Natural killer cell treated with Interleukin-12 subunit alpha and Interleukin-12 subunit beta and Interleukin-15 and Interleukin-18, amount 100 ng/mL, for 72 hours (primary cell): ENCODE measurements at places on chromosomes 11 and 22. TPM values are rescaled to one million over a fixed set of nuclear protein-coding genes. Genes with fewer than 3 reads are reported as not detected.

CCDC89 gene
- total RNA-seq, result 1.6 TPM

MYOD1 gene
- total RNA-seq, result not detected

- no peak for DNase-seq
Measured at GRCh38 chr11:65911682-65912568, 6.9 kb downstream of the C11orf68 start.

DNA sequence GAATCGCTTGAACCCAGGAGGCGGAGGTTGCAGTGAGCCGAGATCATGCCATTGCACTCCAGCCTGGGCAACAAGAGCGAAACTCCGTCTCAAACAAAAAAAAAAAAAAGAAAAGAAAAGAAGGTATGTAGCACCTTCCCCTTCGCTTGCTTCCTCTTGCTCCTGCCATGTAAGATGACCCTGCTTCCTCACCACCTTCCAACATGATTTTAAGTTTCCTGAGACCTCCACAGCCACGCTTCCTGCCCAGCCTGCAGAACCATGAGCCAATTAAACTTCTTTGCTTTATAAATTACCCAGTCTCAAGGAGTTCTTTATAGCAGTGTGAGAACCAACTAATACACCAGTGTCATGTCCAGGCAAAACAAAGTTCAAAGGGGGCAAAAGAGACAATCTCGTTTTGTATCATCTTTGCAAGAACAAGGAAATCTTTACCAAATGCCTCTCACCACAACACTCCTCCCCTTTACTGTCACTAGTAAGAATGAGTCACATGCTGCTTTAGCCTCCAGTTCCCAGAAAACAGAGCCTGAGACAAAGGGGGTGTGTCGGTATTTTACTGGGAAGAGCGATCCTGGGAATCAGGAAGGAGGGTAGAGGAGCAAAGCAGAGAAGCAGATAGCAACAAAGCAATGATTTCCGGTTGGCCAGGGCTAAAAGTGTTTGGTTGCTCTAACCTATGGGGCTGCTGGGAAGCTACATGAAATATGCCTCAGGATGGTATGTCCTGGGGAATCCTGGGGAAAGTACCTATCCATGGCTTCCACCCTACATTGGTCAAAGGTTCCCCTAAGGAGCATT lies 10.5 kb upstream of the MCHR1 start:
- no peak for DNase-seq

GRCh38 chr11:5507933-5508305 lies 1.8 kb downstream of the UBQLN3 start:
- no peak for DNase-seq

DNA sequence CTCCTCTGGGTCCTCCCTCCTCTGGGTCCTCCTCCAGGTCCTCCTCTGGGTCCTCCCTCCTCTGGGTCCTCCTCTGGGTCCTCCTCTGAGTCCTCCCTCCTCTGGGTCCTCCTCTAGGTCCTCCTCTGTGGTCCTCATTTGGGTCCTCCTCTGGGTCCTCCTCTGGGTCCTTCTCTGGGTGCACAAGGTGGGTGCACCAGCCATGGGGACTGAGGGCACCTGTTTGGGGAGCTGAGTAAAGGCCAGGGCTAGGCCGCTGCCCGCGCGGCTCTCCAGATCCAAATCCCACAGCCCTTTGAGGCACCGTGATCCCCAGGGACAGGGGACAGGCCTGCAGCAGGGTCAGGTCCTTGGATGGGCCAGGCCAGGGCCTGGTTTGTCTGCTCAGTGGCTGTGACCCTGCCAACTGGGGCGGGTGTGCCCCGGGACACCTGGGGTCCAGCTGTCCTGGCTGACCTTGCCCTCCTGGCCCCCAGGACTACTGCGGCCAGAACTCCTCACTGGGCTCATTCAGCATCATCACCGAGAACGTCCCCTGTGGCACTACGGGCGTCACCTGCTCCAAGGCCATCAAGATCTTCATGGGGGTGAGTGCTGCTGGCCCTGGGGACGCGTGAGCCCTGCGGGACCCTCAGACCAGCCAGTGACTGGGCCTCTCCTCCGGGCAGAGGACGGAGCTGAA lies 12.7 kb downstream of the MUC2 start:
- peak; percentile 58 for DNase-seq

DNA sequence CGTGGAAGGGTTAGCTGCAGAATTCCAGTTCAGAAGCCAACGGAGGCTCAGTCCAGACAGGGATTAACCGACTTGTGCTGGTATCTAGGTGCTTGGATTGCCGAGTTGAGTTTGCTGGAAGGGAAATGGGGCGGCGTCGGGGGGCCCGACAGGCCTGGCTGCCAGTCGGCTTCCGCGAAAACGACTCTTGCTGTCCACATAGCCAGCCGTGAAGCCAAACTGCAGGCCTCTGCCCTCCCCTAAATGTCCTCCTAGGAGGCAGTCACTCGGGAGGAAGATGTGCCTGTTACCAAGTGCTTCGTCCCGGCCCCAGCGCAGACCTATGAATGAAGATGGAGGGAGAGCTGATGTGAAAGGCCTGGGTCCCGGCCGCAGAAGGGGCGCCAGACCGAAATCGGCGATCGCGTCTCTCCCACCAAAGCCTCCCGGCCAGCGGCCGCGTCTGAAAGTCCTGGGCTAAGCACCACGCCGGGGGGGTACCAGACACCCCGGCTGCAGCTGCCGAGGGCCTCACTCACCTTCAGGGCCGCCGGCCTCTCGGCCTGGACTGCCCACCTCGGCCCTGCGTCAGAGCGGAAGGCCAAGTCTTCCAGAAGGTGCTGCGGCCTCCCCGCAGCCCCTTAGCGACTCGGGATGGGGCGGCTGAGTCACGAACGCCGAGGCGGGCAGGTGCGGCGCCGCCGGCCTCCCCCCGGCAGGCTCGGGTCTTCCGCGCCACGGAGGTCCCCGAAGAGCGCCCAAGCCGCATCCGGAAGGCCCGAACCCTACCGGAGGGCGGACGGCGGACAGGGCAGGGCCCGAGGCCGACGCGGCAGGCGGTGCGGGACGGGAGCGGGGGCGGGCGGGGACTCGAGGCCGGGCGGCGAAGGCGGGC lies 7.5 kb downstream of the DPAGT1 start:
- DNase-seq, result no peak

- no peak for DNase-seq
Measured at GRCh38 chr11:29534836-29535235, 482.0 kb downstream of the KCNA4 start.
